Activated CD8-positive, alpha-beta memory T cell treated with anti-CD3 and anti-CD28 coated beads for 1 hour (primary cell): ENCODE measurements at places on chromosomes 12 and 14.

DNA sequence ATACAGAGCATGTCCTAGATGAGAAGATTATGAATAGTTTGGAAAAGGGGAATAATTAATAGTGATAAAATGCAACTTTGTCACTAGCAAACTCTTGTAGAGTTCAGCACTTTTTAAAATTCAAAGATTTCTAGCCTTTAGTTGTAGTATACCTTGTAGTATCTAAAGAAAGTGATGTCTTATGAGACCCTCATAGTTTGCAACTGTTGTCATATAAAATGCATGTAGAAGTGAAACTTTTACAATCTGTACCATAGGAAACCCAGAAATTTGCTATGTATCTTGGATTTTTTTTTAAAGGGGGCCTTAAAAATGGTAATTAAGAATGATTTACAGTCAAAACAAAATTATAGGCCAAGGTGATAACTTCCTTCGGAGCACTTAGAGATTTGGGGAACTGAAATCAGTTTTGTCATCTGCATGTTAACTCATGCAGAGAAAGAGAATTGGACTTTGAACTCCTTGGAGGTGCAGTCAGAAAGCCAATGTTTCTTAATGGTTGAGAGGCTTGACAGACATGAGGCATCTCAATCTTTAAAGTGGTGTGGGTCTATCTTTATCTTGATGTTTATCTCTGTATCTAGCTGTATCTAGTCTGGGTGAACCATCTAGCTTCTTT lies 1.3 kb downstream of the LRRK2 start:
- DNase-seq: no peak

DNA sequence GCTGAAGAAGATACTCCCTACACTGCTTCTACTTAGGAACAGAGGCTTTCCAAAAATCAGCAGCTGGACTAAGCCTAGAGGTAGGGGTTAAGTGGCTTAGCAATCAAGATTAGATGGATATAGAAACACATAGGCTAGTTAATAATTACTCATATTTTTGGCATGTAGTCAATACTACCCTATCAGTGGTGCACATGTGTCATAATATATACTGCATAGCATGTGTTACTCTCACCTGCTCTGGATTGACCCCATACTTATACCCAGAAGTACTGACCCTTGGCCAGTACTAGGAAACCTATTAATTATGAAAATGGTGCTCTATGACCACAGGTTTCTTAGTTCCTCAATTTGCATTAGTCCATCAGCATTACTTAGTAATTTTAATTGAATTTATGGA lies 528.4 kb upstream of the LMO3 start:
- DNase-seq: no peak

GRCh38 chr12:12804432-12804886 lies 8.7 kb upstream of the DDX47 start:
- DNase-seq: no peak

- DNase-seq: no peak
Measured at GRCh38 chr14:59510001-59510400, 25.7 kb downstream of the JKAMP start.

DNA sequence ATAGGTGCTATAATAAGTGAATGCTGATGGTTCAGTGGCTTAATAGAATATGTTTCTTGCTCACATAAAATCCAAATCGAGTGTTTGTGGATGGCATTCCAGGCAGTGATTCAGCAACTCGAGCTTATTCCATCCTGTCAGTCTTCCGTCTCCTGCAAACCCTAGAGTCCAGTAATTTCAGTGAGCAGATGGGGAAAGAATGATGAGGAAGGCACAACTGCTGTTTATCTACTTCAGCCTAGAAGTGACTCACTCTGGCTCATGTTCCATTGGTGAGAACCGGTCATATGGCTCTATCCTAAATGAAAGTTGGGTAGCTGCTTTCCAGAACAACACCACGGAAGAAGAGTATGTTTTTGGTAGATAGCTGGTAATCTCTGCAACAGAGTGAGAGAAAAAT lies 421.8 kb upstream of the PDE3A start:
- DNase-seq: no peak

- DNase-seq: no peak
Measured at GRCh38 chr14:37864861-37865718, 269.7 kb downstream of the TTC6 start.

- peak; percentile 47 for DNase-seq
Measured at GRCh38 chr12:57242691-57243454, 8.1 kb downstream of the STAC3 start.

- DNase-seq: no peak
Measured at GRCh38 chr12:84497819-84498218, 414.8 kb downstream of the SLC6A15 start.

- DNase-seq: no peak
Measured at GRCh38 chr12:31362115-31362758, 36.3 kb upstream of the SINHCAF start.

- no peak for DNase-seq
Measured at GRCh38 chr12:109539508-109539907, 33.8 kb downstream of the MMAB start.

GRCh38 chr14:56100556-56100955 lies 17.7 kb upstream of the PELI2 start:
- DNase-seq: no peak

DNA sequence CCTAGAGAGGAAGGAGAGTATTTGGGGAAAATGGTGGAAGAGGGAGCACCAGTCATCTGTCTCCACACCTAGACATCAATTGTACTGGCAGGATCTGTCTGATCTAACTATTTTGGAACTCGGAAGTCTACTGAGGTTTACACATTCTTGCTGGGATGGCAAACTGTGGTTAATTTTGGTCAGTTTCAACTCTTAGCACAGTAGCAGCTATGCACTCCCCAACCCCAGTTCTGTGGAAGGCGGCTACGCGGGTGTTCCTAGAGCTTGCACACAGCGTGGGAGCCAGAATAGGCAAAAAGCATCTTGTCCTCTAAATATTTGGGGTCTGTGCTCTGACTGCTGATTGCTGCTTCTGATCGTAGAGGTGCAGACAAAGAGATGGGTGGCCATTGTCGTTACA lies 33.8 kb downstream of the TECPR2 start:
- no peak for DNase-seq

GRCh38 chr14:64930085-64930843 lies 12.3 kb downstream of the GPX2 start:
- DNase-seq: no peak

DNA sequence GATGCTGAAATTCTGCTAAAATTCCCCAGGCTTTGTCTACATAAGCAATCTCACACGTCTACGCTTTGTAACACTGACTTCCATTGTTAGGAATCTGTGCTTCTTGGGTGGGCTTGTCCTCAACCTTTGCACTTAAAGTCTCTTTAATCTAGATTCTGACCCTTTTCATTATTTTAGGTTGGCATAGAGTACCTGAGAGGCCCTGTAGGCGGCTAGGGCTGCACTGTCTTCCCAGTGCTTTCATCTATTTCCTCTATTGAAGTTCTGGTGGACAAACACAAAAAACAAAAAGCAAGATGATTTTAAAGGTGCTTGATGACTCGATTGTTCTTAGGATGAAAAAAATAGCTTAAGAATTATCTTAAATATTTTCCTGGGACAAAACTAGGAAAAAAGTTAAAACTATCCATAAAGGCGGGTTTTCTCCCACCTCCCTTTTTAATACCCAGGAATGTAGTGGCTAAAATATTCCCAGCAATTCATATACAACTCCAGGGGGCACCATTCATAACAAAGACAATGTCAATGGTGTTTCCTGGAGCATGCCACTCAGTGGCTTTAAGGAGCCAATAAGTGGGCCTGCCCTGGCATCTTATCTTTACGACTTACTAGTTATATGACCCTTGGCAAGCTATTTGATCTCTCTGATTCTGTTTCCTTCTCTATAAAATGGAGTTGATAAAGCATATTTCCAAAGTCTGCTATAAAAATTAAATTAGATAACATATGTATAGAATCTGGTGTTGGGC lies 197.5 kb downstream of the STXBP6 start:
- no peak for DNase-seq

GRCh38 chr12:3827301-3828000 lies 45.7 kb downstream of the PARP11 start:
- DNase-seq: no peak

DNA sequence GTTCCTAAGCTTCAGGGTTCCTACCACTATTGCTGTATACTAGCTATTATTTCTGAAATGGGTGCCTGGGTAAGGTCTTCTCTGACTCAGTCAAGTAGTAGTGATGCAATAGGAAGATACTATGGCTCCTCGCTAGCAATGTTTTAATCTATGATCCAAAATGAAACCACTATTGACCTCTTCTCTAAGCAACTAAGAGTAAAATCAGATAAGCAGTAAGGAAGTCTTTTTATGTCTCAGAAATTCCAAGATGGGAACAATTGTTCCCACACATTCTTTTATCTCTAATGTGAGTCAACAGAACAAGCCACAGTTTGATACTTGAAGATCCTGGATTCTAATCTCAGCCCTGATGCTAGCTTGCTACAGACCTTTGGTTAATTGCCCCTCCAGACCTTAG lies 45.1 kb downstream of the AREL1 start:
- DNase-seq: no peak

DNA sequence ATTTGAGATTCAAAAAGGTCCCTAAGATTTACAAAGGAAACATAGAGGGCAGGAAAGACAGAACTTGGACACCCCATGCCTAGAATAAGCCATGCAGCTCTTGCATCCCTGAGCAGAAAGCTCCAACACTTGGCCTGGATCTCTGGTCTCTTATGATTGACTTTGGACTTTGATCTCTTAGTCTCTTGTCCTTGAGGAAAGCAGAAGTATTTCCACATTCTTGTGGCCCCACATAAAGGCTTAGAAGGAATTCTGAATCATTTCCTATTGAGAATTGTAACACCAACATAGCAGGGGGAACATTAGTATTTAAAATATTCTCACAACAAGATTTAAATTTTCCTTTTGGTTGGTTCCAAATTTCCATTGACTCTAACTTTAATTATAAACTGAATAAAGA lies 283.7 kb upstream of the PRKD1 start:
- no peak for DNase-seq

DNA sequence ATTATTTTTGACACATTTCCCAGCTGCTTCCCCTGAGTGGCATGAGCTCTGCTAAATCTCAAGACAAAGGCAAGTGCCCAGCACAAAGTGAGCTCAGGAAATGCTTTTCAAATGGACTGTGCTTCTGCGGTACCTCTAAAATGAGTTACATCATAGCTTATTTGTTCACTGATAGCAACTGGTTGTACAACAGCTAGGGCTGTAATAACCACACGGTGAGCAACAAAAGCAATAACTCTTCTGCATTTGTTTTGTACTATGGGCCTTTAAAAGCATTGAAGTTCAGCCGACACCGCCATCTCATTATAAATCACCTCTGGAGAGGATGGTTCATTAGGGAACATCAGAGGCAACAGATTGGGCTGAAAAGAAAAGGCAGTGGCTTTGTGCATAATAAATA lies 475.0 kb downstream of the GLT1D1 start:
- no peak for DNase-seq

DNA sequence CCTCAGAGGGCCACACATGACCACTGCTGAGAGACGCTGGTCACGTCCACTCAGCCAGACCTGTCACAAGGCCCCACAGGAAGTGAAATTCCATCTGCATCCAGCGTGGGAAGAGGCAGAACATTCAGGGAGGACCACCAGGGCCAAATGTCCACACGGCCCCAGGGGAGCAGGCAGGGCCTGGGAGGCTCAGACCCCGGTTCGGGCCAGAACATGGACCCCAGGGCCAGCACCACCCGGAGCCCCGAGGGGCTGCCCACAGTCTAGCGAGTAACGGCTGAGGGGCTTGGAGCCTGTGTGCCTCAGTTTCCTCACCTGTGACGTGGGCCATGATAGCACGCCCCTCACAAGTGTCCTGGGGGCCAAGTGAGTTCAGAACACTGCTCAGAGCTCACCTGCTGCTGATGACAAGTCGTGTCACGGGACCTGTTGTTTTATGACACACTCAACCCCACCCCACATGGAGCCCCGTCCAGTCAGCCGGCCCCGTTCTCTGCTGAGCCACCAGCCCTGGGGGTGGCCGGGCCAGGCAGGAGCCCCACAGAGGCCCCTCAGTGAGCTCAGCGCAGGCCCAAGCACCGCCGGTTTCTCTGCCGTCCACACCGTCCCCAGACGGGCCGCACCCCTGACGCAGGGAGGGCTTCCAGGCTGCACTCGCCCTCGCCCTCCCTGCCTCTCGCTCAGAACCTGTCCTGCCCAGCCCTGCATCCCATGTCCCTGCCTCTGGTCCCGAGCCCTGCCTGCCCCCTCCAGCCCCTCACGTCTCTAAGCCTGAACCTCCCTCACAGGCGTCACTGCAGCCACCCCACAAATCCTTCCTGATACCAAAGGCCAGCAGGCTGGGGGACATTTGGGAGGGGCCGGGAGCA lies 79.5 kb upstream of the GALNT9 start:
- no peak for DNase-seq

DNA sequence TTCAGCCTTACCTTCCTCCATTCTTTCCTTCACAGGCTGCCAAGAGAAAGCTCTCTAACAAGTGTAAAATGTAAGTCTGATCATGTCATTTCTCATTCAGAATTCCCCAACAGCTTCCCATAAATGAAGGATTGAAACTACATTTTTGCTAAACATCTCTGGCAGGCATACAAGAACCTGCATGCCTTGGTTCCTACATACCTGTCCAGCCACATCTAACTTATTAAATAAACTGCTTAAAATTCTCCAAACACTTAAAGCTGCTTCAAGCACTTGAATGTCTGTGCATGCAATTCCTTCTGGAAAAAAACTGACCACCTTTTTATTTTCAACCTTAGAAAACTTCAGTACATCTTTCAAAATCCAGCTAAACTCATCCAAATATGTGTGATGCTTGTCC lies 84.4 kb upstream of the DCN start:
- DNase-seq: no peak

- DNase-seq: no peak
Measured at GRCh38 chr12:29067430-29067829, 81.6 kb upstream of the FAR2 start.

- DNase-seq: no peak
Measured at GRCh38 chr12:5395443-5396271, 36.3 kb upstream of the NTF3 start.

DNA sequence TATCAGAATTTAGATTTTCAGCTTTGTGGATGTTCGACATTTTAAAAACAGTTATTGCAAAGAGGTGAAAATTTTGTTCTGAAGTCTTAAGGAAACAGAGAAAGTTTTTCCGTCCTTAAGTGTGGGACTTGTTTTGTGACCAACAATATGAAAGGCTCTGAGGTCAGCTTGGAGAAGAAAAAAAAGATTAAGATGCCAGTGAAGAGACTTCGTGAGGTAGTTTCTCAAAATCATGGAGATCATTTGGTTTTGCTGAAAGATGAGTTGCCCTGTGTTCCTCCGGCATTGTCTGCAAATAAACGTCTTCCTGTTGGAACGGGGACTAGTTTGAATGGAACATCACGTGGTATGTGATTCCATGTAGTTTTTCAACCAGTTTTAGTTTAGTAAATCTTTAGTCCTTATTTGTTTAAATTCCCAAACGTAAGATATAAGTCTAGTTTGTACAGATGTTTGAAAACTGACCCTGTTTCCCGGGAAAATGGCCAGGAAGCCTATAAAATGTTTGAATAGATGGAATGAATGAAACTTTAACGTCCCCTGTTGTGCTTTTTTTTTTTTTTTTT lies 682 bp downstream of the KIAA0586 start:
- no peak for DNase-seq

- DNase-seq: no peak
Measured at GRCh38 chr12:22477894-22478287, 66.5 kb downstream of the C2CD5 start.

GRCh38 chr12:13465635-13466034 lies 269.1 kb downstream of the EMP1 start:
- DNase-seq: no peak

GRCh38 chr12:39419471-39419870 lies 23.4 kb downstream of the KIF21A start:
- DNase-seq: no peak

GRCh38 chr14:95402578-95402977 lies 82.9 kb upstream of the CLMN start:
- no peak for DNase-seq
